ENCODE measurements at places on chromosomes 3 and 15. TPM values are rescaled to one million over a fixed set of nuclear protein-coding genes. Genes with fewer than 3 reads are reported as not detected.
A peak's percentile ranks its signal among the peaks of the same experiment; 100 is the strongest.

GRCh38 chr3:121295979-121296378, 249.8 kb downstream of the POLQ start:
- no peaks in the 10 kb centered on the region for H3K36me3 ChIP-seq
- no peaks in the 10 kb centered on the region for H3K27me3 ChIP-seq
- H3K4me1 ChIP-seq = no peaks in the 10 kb centered on the region
- no peak overlapping the region for H3K4me3 ChIP-seq
- no peak overlapping the region for H3K27ac ChIP-seq

- peak overlapping the region; percentile 85 for H3K27ac ChIP-seq
- H3K4me1 ChIP-seq = peaks cover 44% of the 10 kb centered on the region
- H3K27me3 ChIP-seq = no peaks in the 10 kb centered on the region
- peak overlapping the region; percentile 42 for H3K4me3 ChIP-seq
- DNase-seq = no peak
These were observed 437 bp downstream of the KLF13 start for GRCh38 chr15:31326875-31327668.

DNA sequence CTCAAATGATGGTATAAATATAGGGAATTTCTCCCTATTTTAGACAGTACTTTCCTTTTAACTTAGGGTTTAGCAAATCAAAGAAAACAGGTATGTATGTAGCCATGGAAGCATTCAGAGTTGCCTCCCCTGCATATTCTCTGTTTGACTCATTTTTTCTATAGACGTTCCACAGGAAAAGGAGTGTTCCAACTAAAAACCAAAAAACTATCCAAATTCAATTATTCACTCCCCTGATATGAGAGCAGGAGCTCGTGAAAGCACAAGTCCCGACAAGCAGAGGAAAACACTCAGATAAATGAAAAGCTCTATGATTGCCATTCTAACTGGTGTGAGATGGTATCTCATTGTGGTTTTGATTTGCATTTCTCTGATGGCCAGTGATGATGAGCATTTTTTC, 119.5 kb downstream of the FRMD5 start:
- no peak for DNase-seq
- H3K27ac ChIP-seq = no peak overlapping the region
- H3K4me3 ChIP-seq = no peak overlapping the region
- H3K4me1 ChIP-seq = no peaks in the 10 kb centered on the region
- H3K36me3 ChIP-seq = no peaks in the 10 kb centered on the region

- no peaks in the 10 kb centered on the region for H3K36me3 ChIP-seq
- no peaks in the 10 kb centered on the region for H3K4me1 ChIP-seq
- no peaks in the 10 kb centered on the region for H3K27me3 ChIP-seq
- DNase-seq = no peak
- H3K4me3 ChIP-seq = no peak overlapping the region
- no peak overlapping the region for H3K27ac ChIP-seq
These were observed 43.6 kb upstream of the TNIK start for GRCh38 chr3:171503817-171504216.

DNA sequence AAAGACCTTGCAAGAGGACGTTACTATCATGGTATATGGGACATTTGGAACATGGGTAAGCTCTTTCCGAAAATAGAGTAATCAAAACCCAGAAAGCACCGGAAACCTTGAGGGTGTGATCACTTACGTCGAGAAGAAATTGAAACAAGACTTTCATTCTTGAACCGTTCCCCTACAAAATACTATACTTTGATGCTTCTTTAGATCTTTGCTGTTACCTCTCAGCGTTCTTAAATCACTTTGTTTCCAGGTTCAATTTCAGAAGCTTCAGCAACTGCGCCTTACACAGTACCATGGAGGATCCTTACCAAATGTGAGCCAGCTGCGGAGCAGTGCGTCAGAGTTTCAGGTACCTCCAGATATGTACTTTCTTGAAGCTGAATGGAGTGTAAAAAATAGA, 10.1 kb downstream of the CRTC3 start:
- peaks cover 64% of the 10 kb centered on the region for H3K4me1 ChIP-seq
- H3K4me3 ChIP-seq = peak overlapping the region; percentile 11
- no peak overlapping the region for H3K27ac ChIP-seq
- H3K27me3 ChIP-seq = no peaks in the 10 kb centered on the region
- H3K36me3 ChIP-seq = no peaks in the 10 kb centered on the region

DNA sequence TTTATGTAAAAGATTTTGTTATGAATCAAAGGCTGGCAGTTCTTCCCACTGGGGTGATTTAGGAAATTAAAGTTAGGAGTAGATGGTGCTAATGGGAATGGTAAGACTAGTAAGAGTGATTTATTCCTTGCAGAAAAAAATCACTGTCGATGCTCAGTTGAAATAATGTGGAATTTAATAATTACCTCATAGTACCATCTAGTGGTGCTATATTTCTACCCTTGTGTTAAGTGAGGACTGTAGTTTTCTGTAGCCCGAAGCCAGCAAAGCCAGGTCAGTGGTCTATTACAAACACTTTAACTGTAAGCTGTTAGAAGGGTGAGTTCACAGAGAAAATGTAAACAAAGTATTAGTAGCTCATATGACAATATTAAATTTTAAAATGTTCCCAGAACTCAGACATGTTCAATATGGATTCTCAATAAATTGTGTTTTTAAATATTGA, 39.5 kb upstream of the GOLGA8J start:
- no peak overlapping the region for H3K4me3 ChIP-seq
- no peaks in the 10 kb centered on the region for H3K27me3 ChIP-seq
- H3K36me3 ChIP-seq = no peaks in the 10 kb centered on the region
- no peak overlapping the region for H3K27ac ChIP-seq
- H3K4me1 ChIP-seq = no peaks in the 10 kb centered on the region

DNA sequence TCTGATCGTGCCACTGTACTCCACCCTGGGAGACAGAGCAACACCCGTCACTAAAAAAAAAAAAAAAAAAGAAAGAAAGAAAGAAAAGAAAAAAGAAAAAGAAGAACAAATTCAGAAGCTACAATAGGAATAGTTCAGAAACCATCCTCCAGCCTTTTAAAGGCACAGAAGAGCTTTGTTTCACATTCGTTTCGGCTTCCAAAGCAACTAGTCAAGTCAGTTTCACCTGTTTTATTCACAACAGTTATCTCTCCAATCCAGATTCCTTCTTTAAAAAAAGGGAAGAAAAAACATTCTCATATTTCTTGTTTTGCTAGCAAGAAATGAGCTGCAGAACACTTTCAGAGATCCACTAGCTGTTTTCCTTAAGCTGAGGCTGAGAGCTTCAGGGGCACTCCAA, 767.7 kb upstream of the CFAP20DC start:
- no peak overlapping the region for H3K4me3 ChIP-seq
- no peaks in the 10 kb centered on the region for H3K4me1 ChIP-seq
- H3K27ac ChIP-seq = no peak overlapping the region

DNA sequence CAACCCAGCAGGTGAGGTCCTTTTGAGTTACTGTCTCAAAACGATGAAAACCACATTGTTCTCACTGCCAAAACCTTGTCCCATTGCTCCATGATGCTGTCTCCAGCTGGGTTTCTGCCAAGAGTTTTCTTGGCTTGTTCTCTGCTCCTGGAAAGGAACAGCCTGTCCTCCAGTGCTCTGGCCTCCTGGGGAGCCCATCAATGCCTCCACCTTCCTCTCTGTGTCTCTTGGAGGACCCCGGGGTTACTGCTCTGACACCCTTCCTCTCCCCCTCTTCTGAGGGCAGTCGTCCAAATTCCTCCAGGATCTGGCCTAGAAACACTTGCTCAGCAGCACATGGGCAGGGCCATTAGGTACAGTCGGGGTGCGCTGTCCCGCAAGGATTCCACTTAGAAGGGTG, 63.9 kb upstream of the RGMA start:
- peaks cover 16% of the 10 kb centered on the region for H3K4me1 ChIP-seq
- no peaks in the 10 kb centered on the region for H3K36me3 ChIP-seq
- no peak overlapping the region for H3K27ac ChIP-seq

DNA sequence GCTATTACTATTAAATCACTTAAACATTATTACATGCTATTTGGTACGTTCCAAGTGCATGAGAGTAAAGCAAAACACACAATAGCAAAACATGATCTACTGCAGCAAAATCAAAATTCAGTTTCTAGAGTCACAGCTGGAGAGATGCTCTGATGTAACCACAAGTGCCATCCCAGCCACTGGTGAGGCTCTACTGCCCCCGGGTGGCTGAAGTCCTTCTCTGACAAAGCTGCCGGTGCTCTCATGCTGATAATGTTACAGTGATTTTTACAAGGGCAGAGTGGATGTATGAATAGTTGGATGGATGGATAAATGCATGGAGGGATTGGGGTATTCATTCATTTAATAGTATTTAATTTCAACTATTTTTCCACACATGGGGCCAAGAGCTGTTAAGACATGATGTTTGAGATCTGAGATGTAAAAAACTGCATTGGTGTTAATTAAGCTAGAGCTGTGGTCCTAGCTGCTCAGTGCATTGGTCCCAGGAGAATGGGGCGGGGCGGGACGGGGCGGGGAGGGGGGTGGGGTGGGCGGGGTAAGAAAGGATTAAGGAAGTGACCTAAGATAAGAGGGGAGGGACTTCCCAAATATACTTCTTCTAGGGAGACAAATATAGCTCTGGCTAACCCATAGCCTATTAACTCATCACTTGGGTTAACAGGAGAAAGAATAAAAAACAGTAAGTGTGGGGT, 5.3 kb upstream of the SPESP1 start:
- no peaks in the 10 kb centered on the region for H3K36me3 ChIP-seq
- no peaks in the 10 kb centered on the region for H3K4me1 ChIP-seq
- no peak overlapping the region for H3K27ac ChIP-seq
- no peaks in the 10 kb centered on the region for H3K27me3 ChIP-seq
- peak; percentile 65 for DNase-seq

- H3K4me3 ChIP-seq = no peak overlapping the region
- no peak overlapping the region for H3K27ac ChIP-seq
- DNase-seq = no peak
- no peaks in the 10 kb centered on the region for H3K36me3 ChIP-seq
These were observed 236.6 kb downstream of the SV2B start for GRCh38 chr15:91336687-91337086.

- no peaks in the 10 kb centered on the region for H3K36me3 ChIP-seq
- DNase-seq = no peak
- peak overlapping the region; percentile 10 for H3K27ac ChIP-seq
- H3K27me3 ChIP-seq = no peaks in the 10 kb centered on the region
- H3K4me3 ChIP-seq = peak overlapping the region; percentile 23
These were observed 62.5 kb downstream of the SFMBT1 start for GRCh38 chr3:52983336-52983807.

GRCh38 chr15:37099319-37100108, 835 bp downstream of the MEIS2 start:
- peaks cover 26% of the 10 kb centered on the region for H3K4me1 ChIP-seq
- no peaks in the 10 kb centered on the region for H3K36me3 ChIP-seq
- no peak for DNase-seq
- peaks cover 35% of the 10 kb centered on the region for H3K27me3 ChIP-seq

GRCh38 chr3:32499585-32499984, 3.1 kb downstream of the CMTM6 start:
- DNase-seq = no peak
- H3K27me3 ChIP-seq = no peaks in the 10 kb centered on the region
- peaks cover 41% of the 10 kb centered on the region for H3K4me1 ChIP-seq
- no peak overlapping the region for H3K4me3 ChIP-seq
- no peak overlapping the region for H3K27ac ChIP-seq
- H3K36me3 ChIP-seq = no peaks in the 10 kb centered on the region

DNA sequence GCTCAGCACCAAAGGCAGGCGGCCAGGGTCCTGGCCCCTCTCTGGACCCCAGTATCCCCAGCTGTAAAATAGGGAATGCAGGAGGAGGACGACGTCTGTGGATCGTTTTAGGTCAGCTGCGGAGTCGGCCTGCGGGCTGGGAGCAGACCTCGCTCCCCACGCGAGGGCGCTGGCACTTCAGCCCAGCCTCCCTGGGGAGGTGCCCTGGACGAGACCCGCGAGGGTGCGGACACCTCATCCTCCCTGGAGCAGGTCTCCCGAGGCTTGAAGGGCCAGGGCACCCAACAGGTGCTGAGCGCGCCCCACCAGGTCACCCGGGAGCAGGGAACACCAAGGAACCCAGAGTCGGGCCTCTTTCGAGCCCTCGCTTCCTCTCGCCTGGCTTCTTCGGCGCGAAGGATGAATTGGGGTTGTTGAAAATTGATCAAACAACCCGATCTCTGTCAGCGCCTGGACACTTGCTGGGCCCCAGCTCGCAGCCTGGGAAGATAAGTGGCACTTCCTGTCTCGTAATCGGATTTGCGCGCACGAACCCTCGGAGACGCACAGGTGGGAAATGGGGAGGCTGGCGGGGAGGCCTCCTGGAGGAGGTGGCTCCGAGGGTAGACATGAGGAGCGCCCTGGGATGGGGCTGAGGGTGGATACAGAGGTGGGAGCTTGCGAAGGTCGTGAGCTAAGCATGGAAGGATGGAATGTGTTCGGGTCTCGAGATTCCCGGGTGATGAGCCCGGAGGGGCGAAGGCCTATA, 588 bp upstream of the VIPR1 start:
- H3K27ac ChIP-seq = peak overlapping the region; percentile 38
- no peaks in the 10 kb centered on the region for H3K36me3 ChIP-seq
- peak overlapping the region; percentile 95 for H3K4me3 ChIP-seq

GRCh38 chr3:11514191-11514821, 129.4 kb downstream of the VGLL4 start:
- no peak overlapping the region for H3K27ac ChIP-seq
- DNase-seq = no peak
- H3K4me1 ChIP-seq = no peaks in the 10 kb centered on the region
- no peaks in the 10 kb centered on the region for H3K27me3 ChIP-seq
- no peaks in the 10 kb centered on the region for H3K36me3 ChIP-seq

GRCh38 chr3:155673421-155673820, 71.5 kb downstream of the PLCH1 start:
- H3K27ac ChIP-seq = no peak overlapping the region
- DNase-seq = no peak
- no peak overlapping the region for H3K4me3 ChIP-seq
- no peaks in the 10 kb centered on the region for H3K4me1 ChIP-seq
- no peaks in the 10 kb centered on the region for H3K36me3 ChIP-seq
- H3K27me3 ChIP-seq = no peaks in the 10 kb centered on the region

- DNase-seq = no peak
- peak overlapping the region; percentile 81 for H3K27ac ChIP-seq
- peak overlapping the region; percentile 87 for H3K4me3 ChIP-seq
- no peaks in the 10 kb centered on the region for H3K27me3 ChIP-seq
- peaks cover 17% of the 10 kb centered on the region for H3K4me1 ChIP-seq
- peaks cover 13% of the 10 kb centered on the region for H3K36me3 ChIP-seq
These were observed 662 bp downstream of the UBL7 start for GRCh38 chr15:74460298-74460697.

- no peak overlapping the region for H3K27ac ChIP-seq
- no peaks in the 10 kb centered on the region for H3K27me3 ChIP-seq
- no peak for DNase-seq
- H3K4me3 ChIP-seq = no peak overlapping the region
These were observed 15.6 kb upstream of the DAG1 start for GRCh38 chr3:49454458-49454857.

GRCh38 chr15:90058308-90058707, 44.0 kb downstream of the IDH2 start:
- peaks cover 38% of the 10 kb centered on the region for H3K4me1 ChIP-seq
- no peak overlapping the region for H3K4me3 ChIP-seq
- DNase-seq = no peak

- no peaks in the 10 kb centered on the region for H3K27me3 ChIP-seq
- DNase-seq = no peak
- H3K4me1 ChIP-seq = peaks cover 33% of the 10 kb centered on the region
- H3K27ac ChIP-seq = peak overlapping the region; percentile 12
- H3K4me3 ChIP-seq = peak overlapping the region; percentile 9
- peaks cover 33% of the 10 kb centered on the region for H3K36me3 ChIP-seq
These were observed 71.4 kb downstream of the FBXL22 start for GRCh38 chr15:63668601-63669000.

The FSIP1 gene
- 0.63 TPM for total RNA-seq

The TF gene
- 0.26 TPM for total RNA-seq

The CA12 gene
- total RNA-seq = not detected

The UROC1 gene
- total RNA-seq = not detected

The DCBLD2 gene
- total RNA-seq = 1.6 TPM

The HRG gene
- not detected for total RNA-seq

The LOXL1 gene
- total RNA-seq = 1.5 TPM
